ENCODE measurements at places on chromosomes 7 and 10.

DNA sequence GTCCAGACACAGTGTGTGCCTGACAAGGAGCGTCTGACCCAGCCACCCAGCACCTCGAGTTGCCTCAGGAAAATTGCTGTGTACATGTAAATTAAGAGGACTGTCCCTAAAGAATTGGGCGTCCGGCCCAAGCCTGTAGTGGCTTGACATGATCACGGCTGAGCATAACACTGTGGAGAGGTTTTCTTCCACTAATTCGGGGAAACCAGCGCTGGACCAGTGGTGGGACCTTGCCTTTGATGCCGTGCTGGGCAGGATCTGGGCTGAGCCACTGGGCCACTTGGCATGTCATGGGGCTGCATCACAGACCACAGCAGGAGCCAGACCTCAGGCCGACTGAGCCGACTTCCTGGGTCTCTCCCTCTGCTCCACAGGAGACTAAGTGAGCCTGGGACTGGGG is 282.5 kb downstream of the GLRX3 start:
- DNase-seq = no peak

GRCh38 chr10:133528296-133528844 is 1.2 kb downstream of the CYP2E1 start:
- DNase-seq = no peak

- no peak for DNase-seq
Observed at GRCh38 chr10:119333146-119333792, 125.9 kb downstream of the GRK5 start.

DNA sequence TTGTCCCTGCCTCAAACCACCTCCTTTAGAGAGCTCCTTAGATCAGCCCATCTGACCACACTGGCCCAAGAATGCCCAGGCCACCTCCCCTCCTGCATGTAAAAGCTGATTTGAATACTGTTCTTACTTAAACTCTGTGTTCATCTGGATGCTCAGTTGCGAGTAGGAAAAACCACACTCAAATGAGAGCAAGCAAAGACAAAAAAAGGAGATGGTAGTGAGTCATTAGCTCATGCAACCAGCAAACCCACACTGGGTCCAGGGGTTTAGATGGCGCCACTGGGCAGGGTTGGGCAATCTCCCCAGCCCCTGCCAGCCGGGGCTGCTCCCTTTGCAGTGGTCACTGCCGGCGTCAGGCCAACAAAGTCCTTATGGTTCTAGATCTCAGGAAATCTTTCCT is 32.7 kb downstream of the TSPAN15 start:
- DNase-seq = no peak

DNA sequence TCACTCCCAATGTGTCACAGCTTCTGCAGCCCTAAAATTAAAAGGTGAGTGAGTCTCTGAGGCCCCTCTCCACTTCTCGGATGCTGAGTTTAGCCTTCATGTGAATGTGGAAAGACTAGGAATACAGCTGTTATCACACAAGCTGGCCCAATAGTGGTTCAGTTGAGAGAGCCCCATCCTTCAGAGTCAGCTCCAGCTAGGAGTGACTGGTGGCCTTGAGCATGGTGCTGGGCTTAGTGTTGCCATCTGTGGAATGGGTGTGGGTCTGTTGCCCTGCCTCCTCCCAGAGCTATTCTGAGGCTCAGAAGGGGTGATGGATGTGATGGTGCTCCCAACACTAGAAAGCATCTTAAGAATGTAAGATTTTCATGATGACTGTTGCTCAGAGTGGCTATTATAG is 55.8 kb downstream of the FIGNL1 start:
- no peak for DNase-seq

- DNase-seq = peak; percentile 45
Observed at GRCh38 chr7:115008465-115009114, 86.7 kb downstream of the MDFIC start.

DNA sequence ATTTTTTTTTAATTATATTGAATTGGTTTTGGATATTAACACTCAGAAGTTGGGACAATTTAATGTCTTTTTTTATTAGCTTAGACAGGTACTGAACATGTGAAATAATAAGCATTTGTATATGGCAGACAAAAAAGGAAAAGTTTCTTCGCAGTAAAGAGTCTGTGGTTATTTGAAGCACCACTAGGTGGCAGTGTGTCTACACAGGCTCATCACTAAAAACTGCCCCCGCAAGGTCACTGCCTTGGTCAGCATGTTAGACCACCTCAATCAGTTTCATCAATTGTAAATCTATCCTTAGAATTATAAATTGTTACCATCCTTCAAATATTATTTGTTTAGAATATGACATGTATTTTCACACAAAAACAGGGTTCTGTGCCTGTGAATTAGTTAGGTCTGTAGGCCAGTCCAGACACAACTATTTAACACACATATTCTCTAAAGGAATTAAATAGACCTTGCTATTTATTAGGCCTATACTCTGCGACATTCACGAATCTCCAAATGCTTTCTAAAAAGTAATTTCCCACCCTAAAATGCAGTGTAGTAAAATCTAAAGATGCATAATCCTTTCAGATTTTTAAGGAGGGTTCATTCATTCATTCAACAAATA is 17.0 kb downstream of the PNLIPRP3 start:
- no peak for DNase-seq

GRCh38 chr7:120467676-120468075 is 194.7 kb downstream of the KCND2 start:
- no peak for DNase-seq

GRCh38 chr10:86671985-86672710 is 3.8 kb downstream of the LDB3 start:
- DNase-seq = peak; percentile 43

- no peak for DNase-seq
Observed at GRCh38 chr7:12815871-12816270, 128.4 kb downstream of the ARL4A start.

DNA sequence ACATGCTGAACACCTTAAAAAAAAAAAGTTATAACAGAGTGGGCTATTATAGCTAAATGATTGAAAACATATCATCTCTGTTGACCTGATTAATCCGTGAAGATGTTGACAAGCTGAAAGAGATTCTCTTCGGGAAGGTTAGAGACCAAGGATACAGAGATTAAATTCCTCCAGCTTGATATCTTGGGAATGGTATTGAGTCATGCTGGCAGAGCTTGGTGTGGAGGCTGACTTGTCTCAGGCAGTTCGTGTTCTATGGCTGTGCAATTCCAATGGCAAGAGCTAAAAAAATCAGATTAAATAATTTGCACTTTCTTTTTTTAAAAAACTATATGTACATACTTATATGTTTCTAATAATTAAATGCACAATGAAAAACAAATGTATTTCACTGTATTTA is 24.9 kb upstream of the CACNA2D1 start:
- DNase-seq = no peak

- DNase-seq = peak; percentile 33
Observed at GRCh38 chr10:3806603-3807002, 21.6 kb upstream of the KLF6 start.

GRCh38 chr10:120824881-120825309 is 26.3 kb upstream of the WDR11 start:
- peak; percentile 16 for DNase-seq

DNA sequence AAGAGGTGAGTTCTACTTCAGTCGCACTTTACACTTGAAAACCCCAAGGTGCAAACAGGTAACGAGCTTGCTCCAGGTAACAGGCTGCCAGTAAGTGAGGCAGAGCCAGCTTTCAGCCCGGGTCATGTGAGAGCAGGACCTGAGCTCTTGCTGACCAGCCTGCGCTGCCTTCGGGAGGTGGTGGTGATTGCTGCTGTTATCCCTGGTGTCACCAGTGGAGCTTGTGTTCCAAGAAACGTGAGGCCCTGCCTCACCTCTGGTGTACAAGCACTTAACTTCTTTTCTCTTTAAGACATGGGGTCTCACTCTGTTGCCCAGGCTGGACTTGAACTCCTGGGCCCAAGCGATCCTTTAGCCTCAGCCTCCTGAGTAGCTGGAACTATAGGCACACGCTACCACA is 265.0 kb downstream of the CELF2 start:
- DNase-seq = no peak

- no peak for DNase-seq
Observed at GRCh38 chr10:123303581-123304337, 149.6 kb downstream of the BUB3 start.

- DNase-seq = no peak
Observed at GRCh38 chr10:60135020-60135419, 228.7 kb upstream of the CCDC6 start.

DNA sequence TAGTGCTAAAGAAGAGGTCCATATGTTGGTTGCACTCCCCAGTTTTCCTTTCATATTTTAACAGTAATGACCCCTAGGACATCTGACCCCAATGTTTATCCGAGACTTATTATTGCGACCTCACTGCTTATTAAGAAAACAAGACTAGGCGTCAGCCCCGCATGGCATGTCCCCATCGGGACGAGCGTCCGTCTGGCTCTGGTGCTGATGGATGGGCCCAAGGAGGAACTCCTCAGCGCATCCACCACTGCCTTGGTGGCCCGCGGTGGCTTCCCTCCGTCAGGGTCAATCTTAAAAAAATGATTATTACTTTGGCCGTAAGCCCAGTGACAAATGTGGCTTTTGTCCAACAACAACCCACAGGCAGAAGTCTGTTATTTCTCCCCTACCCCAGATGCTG is 40.1 kb upstream of the CXCL12 start:
- DNase-seq = peak; percentile 96

DNA sequence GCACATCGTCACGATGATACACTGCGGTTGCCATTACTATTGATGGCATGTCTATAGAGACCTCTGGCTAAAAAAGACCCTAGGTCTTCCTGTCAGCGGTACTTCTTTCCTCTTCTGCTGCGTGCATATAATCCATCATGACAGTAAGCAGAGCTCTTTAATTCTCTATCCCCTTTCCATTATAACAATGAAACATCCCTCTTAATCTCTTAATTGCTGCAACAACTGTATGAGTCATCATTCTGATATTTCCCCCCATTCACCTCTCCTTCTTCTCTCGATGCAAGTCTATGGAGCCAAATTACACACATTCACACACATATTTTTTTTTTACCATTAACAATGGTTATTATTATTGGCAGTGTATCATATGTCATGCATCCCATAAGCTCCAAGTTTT is 45.2 kb upstream of the AKR1E2 start:
- no peak for DNase-seq

DNA sequence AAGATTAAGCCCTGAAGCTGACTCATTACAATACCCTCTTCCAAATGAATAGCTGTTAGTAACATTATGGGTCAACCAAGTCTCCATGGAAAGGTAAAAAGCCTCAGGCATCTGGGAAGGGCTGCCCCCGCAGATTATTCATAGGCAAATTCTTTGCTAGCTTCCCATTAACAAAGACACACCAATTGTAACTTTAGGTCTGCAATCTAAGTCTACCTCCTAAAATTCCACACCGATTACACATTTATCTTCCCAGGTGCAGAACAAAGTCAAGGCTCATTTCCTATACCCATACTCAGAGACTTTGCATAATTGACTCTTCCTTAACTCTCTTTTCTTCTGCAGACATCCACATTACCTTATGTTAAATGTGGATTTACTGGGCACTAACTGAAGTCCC is 826.3 kb upstream of the MBL2 start:
- DNase-seq = no peak

GRCh38 chr7:31648288-31648687 is 38.7 kb upstream of the PPP1R17 start:
- peak; percentile 20 for DNase-seq

DNA sequence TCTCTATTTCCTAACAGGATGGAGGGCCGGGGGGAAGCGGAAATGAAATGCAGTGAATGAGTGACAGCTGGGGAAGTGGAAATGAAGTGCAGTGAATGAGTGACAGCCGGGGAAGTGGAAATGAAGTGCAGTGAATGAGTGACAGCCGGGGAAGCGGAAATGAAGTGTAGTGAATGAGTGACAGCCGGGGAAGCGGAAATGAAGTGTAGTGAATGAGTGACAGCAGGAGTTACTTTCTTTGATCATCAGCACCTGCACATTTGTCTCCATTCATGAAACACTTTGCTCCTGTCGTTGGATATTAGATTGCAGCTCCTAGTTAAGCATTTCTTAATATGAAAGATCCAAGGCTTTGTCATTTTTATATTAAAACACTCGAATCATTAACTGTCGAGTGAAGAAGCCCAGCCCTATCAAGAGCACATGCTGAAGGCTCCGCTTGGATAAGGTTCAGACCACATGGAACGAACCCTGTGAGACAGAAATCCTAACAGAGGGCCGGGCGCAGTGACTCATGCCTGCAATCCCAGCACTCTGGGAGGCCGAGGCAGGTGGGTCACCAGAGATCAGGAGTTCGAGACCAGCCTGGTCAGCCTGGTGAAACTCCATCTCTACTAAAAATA is 406.0 kb upstream of the ADARB2 start:
- peak; percentile 78 for DNase-seq

DNA sequence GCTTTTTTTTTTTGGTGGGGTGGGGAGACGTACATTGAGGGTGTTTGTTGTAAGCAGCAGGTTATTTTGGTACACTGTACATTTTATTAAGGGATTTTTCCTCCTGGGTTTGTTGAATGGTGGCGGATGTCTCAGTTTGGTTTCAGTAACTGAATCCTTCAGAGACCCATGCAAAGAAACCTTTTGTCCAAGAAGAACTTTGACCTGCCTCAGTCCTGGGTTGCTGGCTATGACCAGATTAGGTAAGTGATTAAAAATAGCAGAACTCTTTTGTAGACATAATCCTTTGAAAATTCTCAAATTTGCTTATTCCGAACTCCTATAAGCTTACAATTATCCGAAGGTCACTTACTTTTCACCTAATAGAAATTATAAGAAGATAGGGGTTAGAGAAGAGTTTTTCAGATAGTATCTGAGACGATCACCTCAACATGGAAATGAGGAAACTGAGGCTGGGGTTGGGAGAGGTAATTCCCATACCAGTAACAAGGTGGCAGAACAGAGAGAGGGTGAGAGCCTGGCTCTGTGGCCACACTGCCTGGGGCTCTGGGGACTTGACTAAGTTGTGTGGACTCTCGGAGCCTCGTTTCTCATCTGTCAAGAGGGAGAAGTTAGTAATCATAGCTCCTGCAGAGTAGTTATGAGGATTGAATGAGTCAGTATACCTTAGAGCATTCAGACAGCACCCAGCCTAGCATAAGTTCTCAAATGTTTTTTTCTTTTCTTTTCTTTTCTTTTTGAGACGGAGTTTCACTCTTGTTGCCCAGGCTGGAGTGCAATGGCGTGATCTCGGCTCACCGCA is 87.4 kb downstream of the CCNY start:
- DNase-seq = no peak
